ENCODE measurements at places on chromosomes 2 and 18.

GRCh38 chr2:202870431-202871299 lies 901 bp downstream of the ICA1L start:
- no peak overlapping the region for H3K27ac ChIP-seq
- peak overlapping the region; percentile 80 for H3K4me3 ChIP-seq
- peaks cover 12% of the 10 kb centered on the region for H3K4me1 ChIP-seq
- DNase-seq = peak; percentile 65
- H3K36me3 ChIP-seq = no peaks in the 10 kb centered on the region
- H3K27me3 ChIP-seq = no peaks in the 10 kb centered on the region

GRCh38 chr2:22037274-22037673 lies 913.5 kb downstream of the TDRD15 start:
- no peaks in the 10 kb centered on the region for H3K36me3 ChIP-seq
- no peak for DNase-seq
- H3K4me1 ChIP-seq = no peaks in the 10 kb centered on the region
- H3K4me3 ChIP-seq = no peak overlapping the region
- H3K27me3 ChIP-seq = no peaks in the 10 kb centered on the region
- no peak overlapping the region for H3K27ac ChIP-seq

- H3K27me3 ChIP-seq = no peaks in the 10 kb centered on the region
- no peak overlapping the region for H3K27ac ChIP-seq
- H3K4me3 ChIP-seq = no peak overlapping the region
- no peak for DNase-seq
- H3K36me3 ChIP-seq = no peaks in the 10 kb centered on the region
These were observed 504.4 kb upstream of the TNP1 start for GRCh38 chr2:217364224-217364623.

- no peak overlapping the region for H3K27ac ChIP-seq
- DNase-seq = no peak
- no peaks in the 10 kb centered on the region for H3K27me3 ChIP-seq
- no peak overlapping the region for H3K4me3 ChIP-seq
- H3K36me3 ChIP-seq = no peaks in the 10 kb centered on the region
- H3K4me1 ChIP-seq = no peaks in the 10 kb centered on the region
These were observed 61.6 kb downstream of the POLR1A start for GRCh38 chr2:86044045-86044444.

DNA sequence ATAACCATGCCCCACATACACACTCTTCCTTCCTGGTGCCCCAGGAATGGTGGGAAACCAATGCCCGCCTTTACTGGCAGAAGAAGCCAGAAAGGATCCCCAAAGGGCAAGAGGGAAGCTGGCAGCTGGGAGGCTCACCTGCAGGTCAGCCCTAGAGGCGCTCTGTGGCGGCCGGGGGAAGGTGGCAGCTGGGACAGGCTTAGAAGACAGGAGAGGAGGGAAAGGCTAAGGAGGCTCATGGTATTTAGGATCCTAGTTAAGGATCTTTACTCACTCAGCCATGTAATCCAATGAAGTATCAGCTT lies 23.8 kb downstream of the ADRA2B start:
- no peaks in the 10 kb centered on the region for H3K36me3 ChIP-seq
- no peak overlapping the region for H3K27ac ChIP-seq
- H3K27me3 ChIP-seq = no peaks in the 10 kb centered on the region
- H3K4me3 ChIP-seq = no peak overlapping the region
- DNase-seq = no peak

All from right lobe of liver (tissue), 6 donors.